ENCODE measurements at places on chromosomes 2 and 18. TPM values are rescaled to one million over a fixed set of nuclear protein-coding genes. Genes with fewer than 3 reads are reported as not detected.

GRCh38 chr2:234164493-234165413, 114.3 kb downstream of the SPP2 start:
- H3K4me3 ChIP-seq = no peak overlapping the region
- no peak for DNase-seq
- H3K27ac ChIP-seq = no peak overlapping the region
- no peaks in the 10 kb centered on the region for H3K36me3 ChIP-seq
- H3K4me1 ChIP-seq = no peaks in the 10 kb centered on the region

- no peak overlapping the region for H3K4me3 ChIP-seq
- H3K27me3 ChIP-seq = no peaks in the 10 kb centered on the region
These were observed 153.6 kb downstream of the DSEL start for GRCh38 chr18:67362906-67363305.

DNA sequence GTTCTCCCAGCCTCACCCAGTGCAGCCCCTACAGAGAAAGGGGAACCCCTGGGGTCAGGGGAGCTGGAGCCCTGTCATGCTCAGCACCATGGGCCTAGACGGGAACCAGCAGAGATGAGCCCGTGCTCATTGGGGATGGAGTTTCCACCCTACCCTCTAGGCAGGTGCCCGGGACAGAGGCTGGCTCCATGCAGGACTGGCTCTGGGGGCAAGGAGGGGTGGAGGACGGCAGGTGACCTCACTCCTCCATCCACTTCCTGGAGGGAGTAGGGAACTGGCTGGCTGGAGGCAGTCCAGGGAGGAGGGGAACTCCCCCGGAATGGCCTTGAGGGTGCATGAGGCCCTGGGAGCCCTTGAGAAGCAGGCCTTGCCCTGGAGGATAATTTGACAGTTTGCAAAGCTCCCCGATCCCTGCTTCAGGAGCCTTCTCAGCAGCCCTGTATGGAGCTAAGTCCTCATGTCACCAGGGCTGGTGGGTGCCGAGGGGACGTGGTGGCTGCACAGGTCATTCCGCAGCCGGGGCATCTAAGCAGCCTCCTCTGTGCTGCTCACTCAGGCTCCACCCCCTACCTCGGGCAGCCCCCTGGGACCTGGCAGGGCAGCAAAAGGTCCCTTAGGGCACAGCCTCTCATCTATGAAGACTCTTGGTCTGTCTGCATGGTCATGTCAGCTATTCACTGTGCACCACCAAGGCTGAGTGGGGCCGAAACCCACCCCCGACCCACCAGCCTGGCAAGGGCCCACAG, 2.1 kb downstream of the NEURL3 start:
- no peak overlapping the region for H3K27ac ChIP-seq
- H3K4me3 ChIP-seq = no peak overlapping the region
- H3K27me3 ChIP-seq = no peaks in the 10 kb centered on the region
- H3K36me3 ChIP-seq = no peaks in the 10 kb centered on the region

EVX2 gene
- total RNA-seq = not detected

- H3K36me3 ChIP-seq = no peaks in the 10 kb centered on the region
- DNase-seq = no peak
- H3K4me1 ChIP-seq = no peaks in the 10 kb centered on the region
- no peak overlapping the region for H3K27ac ChIP-seq
- H3K4me3 ChIP-seq = no peak overlapping the region
These were observed 46.3 kb downstream of the GORASP2 start for GRCh38 chr2:170975127-170975942.

- no peaks in the 10 kb centered on the region for H3K36me3 ChIP-seq
- H3K27me3 ChIP-seq = no peaks in the 10 kb centered on the region
- no peak overlapping the region for H3K4me3 ChIP-seq
- no peak overlapping the region for H3K27ac ChIP-seq
- H3K4me1 ChIP-seq = peaks cover 12% of the 10 kb centered on the region
These were observed 5.6 kb downstream of the TXNL4A start for GRCh38 chr18:79982736-79983135.

STARD6 gene
- total RNA-seq = not detected

IL1R2 gene
- 47.7 TPM for total RNA-seq

DAW1 gene
- 1.2 TPM for total RNA-seq

- no peak overlapping the region for H3K4me3 ChIP-seq
- peaks cover 6% of the 10 kb centered on the region for H3K36me3 ChIP-seq
- H3K27ac ChIP-seq = no peak overlapping the region
- no peaks in the 10 kb centered on the region for H3K27me3 ChIP-seq
- H3K4me1 ChIP-seq = no peaks in the 10 kb centered on the region
- no peak for DNase-seq
These were observed 31.7 kb upstream of the UBXN4 start for GRCh38 chr2:135709992-135710391.

GRCh38 chr2:26126074-26126473, 46.8 kb upstream of the GAREM2 start:
- H3K4me1 ChIP-seq = peaks cover 6% of the 10 kb centered on the region
- DNase-seq = no peak
- H3K27me3 ChIP-seq = no peaks in the 10 kb centered on the region
- H3K36me3 ChIP-seq = peaks cover 9% of the 10 kb centered on the region
- no peak overlapping the region for H3K4me3 ChIP-seq

MTA3 gene
- total RNA-seq = 30.8 TPM

RESP18 gene
- not detected for total RNA-seq

GRCh38 chr2:67076239-67076624, 320.9 kb upstream of the ETAA1 start:
- H3K4me1 ChIP-seq = no peaks in the 10 kb centered on the region
- no peak overlapping the region for H3K4me3 ChIP-seq
- H3K36me3 ChIP-seq = no peaks in the 10 kb centered on the region
- no peak overlapping the region for H3K27ac ChIP-seq

GRCh38 chr2:169260846-169261642, 101.3 kb downstream of the LRP2 start:
- no peaks in the 10 kb centered on the region for H3K4me1 ChIP-seq
- H3K36me3 ChIP-seq = no peaks in the 10 kb centered on the region
- no peak overlapping the region for H3K4me3 ChIP-seq

DNA sequence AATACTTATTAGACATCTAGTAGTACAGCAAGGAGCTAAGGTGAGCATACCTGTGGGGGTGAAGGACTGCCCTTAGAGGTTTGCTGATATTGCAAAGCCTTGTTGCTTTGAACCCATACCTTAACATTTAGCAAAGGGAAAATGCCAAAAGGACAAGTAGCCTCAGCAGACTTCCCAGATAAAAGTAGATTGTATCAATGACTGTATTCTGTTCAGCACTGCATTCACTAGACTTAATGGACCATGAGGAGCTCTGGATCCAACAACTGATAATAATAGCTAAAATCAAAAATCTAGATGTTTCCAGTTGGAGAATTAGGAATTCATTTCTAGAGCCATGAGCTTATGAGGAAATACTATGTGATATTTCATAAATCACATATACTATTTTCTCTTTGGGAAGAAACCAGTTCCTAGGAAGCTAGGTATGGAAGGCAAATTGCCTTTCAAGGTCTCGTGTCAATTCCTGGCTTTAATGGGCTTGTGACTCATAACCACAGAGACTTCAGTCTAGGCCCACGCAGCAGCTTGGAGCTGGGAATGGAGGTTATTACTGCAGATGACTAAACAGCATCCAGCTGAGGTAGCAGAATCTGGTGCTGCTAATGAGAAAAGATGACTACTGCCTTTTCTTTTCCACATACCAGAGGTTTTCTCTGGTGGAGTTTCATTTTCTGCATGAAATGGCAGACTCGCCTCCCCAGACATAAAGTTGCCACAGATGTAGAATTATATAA, 191.2 kb upstream of the NABP1 start:
- H3K4me3 ChIP-seq = no peak overlapping the region
- DNase-seq = no peak
- no peaks in the 10 kb centered on the region for H3K36me3 ChIP-seq
- no peaks in the 10 kb centered on the region for H3K4me1 ChIP-seq
- no peaks in the 10 kb centered on the region for H3K27me3 ChIP-seq
- H3K27ac ChIP-seq = no peak overlapping the region

DNA sequence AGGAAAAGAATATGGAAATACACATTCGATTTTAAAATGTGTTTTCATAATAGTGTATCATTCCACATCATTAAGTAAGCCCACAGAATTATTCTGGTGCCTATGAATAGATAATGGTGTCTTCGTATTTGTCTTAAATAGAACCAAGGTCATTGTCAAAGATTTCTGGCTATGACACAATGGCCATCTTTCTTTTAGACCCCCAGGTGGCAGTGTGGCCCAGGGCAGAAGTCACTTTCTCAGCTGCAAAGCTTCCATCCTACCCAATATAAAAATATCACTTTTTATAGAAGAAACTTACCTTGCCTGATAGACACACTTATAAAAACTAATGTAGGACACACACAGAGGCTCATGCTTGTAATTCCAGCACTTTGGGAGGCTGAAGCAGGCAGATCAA, 57.5 kb downstream of the ZRANB3 start:
- no peak overlapping the region for H3K4me3 ChIP-seq
- H3K27me3 ChIP-seq = no peaks in the 10 kb centered on the region
- no peaks in the 10 kb centered on the region for H3K36me3 ChIP-seq

GRCh38 chr2:23944527-23944926, 4.3 kb downstream of the UBXN2A start:
- no peak for DNase-seq
- no peak overlapping the region for H3K27ac ChIP-seq
- H3K4me1 ChIP-seq = peaks cover 8% of the 10 kb centered on the region
- no peaks in the 10 kb centered on the region for H3K27me3 ChIP-seq
- no peaks in the 10 kb centered on the region for H3K36me3 ChIP-seq

DNA sequence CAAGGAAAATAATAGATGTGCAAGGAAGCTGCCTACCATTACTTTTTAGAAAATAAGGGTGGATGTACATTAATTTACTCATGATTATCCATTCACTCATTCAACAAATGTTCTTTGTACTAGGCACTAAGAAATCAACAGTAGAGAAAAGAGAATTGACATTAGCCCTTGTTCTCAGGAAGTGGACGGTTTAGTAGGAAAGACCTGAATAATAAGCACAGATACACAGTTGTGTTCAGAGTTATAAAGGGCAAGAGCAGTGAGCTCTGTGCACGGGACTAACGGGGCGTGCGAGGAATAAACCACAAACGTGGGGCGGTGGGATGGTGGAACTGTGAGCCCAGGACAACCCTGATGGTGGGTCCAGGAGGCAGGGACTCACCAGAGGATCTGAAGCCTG, 94.4 kb upstream of the MBOAT2 start:
- no peak for DNase-seq
- peaks cover 5% of the 10 kb centered on the region for H3K4me1 ChIP-seq
- no peaks in the 10 kb centered on the region for H3K27me3 ChIP-seq
- no peak overlapping the region for H3K27ac ChIP-seq
- H3K36me3 ChIP-seq = no peaks in the 10 kb centered on the region

- H3K27ac ChIP-seq = no peak overlapping the region
- no peaks in the 10 kb centered on the region for H3K27me3 ChIP-seq
- no peaks in the 10 kb centered on the region for H3K36me3 ChIP-seq
- H3K4me1 ChIP-seq = no peaks in the 10 kb centered on the region
These were observed 123.4 kb downstream of the MRO start for GRCh38 chr18:50696436-50696835.

DNA sequence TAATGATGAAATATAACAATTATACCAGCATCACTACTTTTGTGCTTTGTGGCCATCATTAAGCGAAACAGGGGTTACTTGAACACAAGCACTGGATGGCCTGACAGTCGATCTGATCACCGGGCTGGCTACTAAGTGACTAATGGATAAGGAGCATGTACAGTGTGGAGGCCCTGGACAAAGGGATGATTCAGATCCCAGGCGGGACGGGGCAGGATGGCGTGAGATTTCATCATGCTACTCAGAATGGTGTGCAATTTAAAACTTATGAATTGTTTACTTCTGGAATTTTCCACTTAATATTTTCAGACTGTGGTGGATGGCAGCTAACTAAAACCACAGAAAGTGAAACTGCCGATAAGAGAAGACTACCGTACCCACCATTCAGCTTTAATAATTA, 7.0 kb upstream of the CLIP4 start:
- no peak overlapping the region for H3K4me3 ChIP-seq
- no peak for DNase-seq
- no peak overlapping the region for H3K27ac ChIP-seq
- no peaks in the 10 kb centered on the region for H3K36me3 ChIP-seq
- no peaks in the 10 kb centered on the region for H3K27me3 ChIP-seq
- no peaks in the 10 kb centered on the region for H3K4me1 ChIP-seq

GRCh38 chr18:66550366-66550765, 53.5 kb downstream of the CDH19 start:
- no peak for DNase-seq
- no peak overlapping the region for H3K27ac ChIP-seq
- no peak overlapping the region for H3K4me3 ChIP-seq
- H3K36me3 ChIP-seq = no peaks in the 10 kb centered on the region
- H3K4me1 ChIP-seq = no peaks in the 10 kb centered on the region

GRCh38 chr2:206378835-206379234, 64.5 kb upstream of the ADAM23 start:
- no peaks in the 10 kb centered on the region for H3K36me3 ChIP-seq
- no peaks in the 10 kb centered on the region for H3K4me1 ChIP-seq
- no peak for DNase-seq
- no peak overlapping the region for H3K27ac ChIP-seq
- H3K4me3 ChIP-seq = no peak overlapping the region

- no peak overlapping the region for H3K27ac ChIP-seq
- no peak for DNase-seq
- no peak overlapping the region for H3K4me3 ChIP-seq
- H3K4me1 ChIP-seq = no peaks in the 10 kb centered on the region
- no peaks in the 10 kb centered on the region for H3K27me3 ChIP-seq
These were observed 225.7 kb downstream of the TMX3 start for GRCh38 chr18:68489013-68489792.

DNA sequence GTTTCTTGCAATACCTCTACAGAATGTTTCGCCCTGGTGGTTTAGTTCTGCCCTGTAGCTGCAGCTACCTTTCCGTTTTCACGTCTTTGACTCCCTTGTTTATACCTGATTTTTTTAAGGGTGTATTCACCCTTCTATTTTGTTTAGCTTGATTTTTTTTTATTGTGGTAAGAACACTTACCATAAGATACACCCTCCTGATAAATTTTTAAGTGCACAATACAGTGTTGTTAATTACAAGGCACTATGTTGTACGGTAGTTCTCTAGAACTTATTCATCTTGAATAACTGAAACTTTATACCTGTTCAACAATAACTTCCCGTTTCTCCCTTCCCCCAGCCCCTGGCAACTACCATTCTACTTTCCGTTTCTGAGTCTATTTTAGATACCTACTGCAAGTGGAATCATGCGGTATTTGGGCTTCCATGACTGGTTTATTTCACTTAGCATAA, 48.9 kb upstream of the NABP1 start:
- DNase-seq = no peak
- no peak overlapping the region for H3K27ac ChIP-seq
- no peaks in the 10 kb centered on the region for H3K27me3 ChIP-seq
- H3K4me1 ChIP-seq = no peaks in the 10 kb centered on the region
- no peaks in the 10 kb centered on the region for H3K36me3 ChIP-seq

GALNT14 gene
- 1.6 TPM for total RNA-seq

GRCh38 chr2:1492711-1493430, 79.6 kb downstream of the TPO start:
- H3K27ac ChIP-seq = no peak overlapping the region
- DNase-seq = no peak
- no peaks in the 10 kb centered on the region for H3K27me3 ChIP-seq
- no peaks in the 10 kb centered on the region for H3K4me1 ChIP-seq
